NCI-H2081 treated with DMSO at 0.1 percent for 48 hours (cell line): ENCODE measurements at places on chromosomes 4 and X.

- no peak for DNase-seq
Measured at GRCh38 chr4:55615008-55615407, 21.1 kb downstream of the NMU start.

GRCh38 chr4:7999695-8000094, 60.0 kb upstream of the AFAP1 start:
- no peak for DNase-seq

DNA sequence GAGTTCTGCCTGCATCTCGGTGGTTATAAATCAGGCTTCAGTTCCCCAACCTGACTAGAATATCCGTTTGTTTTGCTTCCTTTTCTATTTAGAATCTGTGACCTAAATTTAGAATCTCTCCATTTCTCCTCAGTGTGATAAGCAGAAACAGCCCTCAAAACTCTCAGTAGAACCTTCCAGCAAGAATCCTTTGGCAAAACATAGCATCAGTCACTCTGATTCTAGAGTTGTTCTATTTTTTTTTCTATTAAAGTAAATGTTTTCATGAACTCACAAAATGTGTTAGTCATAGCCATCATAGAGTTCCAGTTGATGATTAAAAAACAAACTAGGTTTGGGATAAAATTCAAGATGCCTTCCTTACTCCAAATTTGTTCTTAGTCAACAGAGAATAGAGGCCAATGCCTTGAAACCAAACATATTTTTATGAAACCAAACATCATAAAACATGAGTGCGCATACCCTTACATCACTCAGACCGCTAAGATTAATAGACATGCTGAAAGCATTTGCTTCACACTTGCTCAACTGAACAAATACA, 13.2 kb upstream of the C1QTNF7 start:
- no peak for DNase-seq

DNA sequence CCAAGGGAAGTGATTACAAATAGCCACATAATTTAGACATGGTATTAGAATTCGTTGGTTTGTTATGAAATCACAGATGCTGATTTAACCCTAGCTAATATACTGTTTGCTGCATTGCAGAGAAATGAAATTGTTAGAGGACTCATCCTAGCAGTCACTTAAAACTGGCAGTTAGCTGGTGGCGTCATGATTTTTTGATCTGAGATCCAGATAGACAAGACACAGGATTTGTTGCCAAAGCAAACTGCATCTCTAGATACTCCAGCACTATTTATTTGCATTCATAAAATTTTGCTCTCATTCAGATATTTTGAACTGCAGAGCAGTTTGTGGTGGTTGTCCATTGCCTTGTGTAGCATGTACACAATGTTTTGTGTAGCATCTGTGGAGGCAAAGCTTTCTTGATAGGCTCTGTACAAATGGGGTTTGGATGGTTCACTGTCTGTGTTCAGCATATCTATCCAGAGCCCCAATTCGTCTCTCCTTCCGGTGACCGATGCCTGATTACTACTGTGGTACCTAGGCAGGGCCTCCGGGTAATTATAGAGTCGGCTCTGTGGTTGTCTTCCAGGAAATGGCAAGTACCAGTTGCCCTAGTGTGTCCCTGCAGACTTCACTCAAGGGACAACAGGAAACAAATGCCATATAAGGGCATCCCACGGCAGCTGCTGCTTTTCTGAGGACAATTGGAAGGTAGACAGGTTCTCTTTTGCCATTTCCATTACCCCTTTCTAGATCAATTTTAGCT, 30.1 kb upstream of the SPARCL1 start:
- peak; percentile 68 for DNase-seq

DNA sequence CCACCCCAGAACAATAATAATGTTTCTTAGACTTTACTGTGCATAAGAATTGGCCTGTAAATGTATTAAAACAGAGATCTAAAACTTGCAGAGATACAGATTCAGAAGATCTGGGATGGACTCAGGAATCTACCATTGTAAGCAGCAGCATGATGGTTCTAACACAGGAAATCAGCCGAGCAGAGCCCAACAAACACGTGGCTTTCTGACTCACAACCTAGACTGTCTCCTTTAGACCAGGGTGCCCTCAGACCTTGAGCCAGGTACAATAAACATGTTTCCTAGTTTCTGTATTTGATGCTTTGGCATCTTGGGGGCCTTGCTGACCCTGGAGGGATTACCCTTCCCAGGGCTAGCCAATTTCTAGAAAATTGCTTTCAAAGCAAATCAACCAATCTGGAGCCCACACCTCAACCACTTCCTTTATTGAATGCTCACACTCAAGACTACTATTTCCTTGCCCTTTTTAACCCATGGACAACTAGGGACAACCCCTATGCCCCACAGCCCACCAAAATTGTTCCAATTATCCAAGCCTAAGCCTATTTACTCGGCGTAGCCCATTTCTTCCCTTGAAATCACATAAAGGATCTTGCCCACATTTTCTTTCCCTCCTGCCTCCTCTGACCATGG, 80.5 kb downstream of the TBC1D9 start:
- DNase-seq = no peak

- no peak for DNase-seq
Measured at GRCh38 chr4:147755561-147756295, 23.8 kb downstream of the ARHGAP10 start.
